ENCODE measurements at places on chromosomes 11 and 22.

GRCh38 chr22:30253205-30253852, 6.8 kb upstream of the LIF start:
- no peak for DNase-seq

DNA sequence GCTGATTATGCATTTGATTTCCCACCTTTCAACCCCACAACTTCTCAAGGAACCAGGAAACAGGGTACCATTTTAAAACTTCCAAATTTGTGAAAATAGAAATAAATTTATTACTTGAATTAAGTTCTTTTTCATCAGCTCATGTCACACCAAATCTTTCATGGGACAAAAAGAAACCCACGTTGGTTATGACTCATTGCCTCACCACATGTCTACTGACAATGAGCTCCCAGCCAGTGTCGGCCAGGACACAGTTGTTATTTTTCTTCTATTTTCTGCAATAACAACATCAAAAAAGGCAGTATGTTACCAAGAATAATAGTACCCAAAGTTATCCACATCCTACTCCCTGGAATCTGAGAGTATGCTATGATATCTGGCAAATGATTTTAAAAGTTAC, 17.3 kb downstream of the MS4A6A start:
- DNase-seq = no peak

DNA sequence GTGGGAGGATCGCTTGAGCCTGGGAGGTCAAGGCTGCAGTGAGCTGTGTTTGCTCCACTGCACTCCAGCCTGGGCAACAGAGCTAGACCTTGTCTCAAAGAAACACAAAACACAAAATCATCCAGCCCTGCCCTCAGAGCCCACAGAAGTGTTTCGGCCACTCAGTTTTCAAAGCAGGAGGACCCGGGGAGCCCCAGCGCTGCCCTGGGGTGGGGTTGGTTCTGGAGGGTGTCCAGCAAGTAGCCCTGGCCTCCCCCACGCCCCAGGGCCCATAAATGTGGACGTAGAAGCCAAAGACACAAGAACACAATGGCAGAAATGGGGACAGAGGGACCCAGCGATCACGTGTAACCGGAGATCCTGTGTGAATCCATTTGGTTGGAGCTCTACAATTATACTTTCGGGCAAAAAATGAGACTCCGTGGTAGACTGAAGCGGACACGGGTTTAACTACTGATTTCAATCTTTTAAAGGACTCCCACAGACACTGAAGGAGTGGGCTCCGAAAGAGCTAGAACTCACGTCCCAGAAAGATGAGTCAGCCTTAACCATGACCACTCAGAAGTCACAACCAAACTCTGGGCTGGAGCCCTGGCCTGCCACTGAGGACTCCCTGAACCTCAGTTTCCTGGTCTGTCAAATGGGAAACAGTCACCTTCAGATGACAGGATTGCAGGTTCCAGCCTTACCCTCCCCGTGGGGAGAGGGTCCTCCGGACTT, 9.0 kb upstream of the CYTH4 start:
- no peak for DNase-seq

GRCh38 chr11:128830290-128831173, 36.6 kb downstream of the KCNJ1 start:
- no peak for DNase-seq

DNA sequence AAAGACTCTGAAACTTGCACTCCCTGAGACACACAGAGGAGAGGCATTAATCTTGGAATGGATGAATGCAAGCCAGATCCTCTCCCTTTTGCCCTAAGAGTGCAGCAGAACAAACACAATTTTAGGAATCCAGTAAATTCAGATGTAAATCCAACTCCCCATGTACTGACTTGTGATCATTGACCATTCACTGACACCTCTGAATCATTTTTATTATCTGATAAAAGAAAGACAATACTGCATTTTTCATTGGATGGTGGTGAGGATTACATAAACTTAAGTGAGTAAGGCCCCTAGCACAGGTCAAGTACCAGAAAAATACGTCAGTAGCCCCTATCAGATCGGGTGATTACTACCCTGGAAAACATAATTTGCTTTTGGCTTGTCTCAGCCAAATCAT, 782.9 kb upstream of the API5 start:
- no peak for DNase-seq

- no peak for DNase-seq
Measured at GRCh38 chr11:62353841-62354240, 16.6 kb downstream of the ASRGL1 start.

DNA sequence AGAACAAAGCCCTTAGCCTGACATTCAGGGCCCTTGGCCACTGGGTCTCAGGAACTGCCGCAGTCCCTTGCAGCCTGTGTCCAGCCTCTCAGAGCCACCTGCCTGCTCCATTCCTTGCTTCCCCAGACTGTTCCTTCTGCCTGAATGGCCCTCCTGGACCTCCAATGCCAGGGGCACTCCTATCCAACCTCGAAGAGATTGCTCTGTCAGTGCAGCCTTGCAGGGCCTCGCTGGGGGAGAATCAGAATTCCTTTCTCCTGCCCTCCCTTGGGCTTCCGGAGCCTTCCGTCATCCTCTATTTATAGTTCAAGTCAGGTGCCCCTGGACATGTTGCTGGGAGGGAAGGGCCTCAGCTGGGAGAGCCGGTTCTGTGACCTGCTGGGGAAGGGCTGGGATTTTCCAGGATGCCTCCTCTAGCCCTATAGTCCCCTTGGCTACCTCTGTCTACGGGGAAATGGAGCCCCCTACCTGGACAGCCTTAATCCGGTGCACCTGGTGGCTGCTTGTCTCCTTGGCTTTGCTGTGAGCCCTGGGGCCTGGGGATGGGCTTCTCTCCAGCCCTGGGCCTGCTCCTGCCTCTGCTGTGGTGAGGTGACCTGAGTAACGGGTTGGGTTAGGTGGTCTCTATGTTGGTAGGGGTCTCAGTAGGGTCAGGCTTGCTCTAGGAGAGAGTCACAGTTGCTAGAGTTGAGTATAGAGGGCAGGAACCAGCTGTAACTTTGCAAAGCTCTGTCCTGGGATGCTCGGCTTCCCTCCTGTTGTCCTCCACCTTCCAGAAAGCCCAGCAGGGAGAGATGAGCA, 45.9 kb upstream of the SYT7 start:
- no peak for DNase-seq

DNA sequence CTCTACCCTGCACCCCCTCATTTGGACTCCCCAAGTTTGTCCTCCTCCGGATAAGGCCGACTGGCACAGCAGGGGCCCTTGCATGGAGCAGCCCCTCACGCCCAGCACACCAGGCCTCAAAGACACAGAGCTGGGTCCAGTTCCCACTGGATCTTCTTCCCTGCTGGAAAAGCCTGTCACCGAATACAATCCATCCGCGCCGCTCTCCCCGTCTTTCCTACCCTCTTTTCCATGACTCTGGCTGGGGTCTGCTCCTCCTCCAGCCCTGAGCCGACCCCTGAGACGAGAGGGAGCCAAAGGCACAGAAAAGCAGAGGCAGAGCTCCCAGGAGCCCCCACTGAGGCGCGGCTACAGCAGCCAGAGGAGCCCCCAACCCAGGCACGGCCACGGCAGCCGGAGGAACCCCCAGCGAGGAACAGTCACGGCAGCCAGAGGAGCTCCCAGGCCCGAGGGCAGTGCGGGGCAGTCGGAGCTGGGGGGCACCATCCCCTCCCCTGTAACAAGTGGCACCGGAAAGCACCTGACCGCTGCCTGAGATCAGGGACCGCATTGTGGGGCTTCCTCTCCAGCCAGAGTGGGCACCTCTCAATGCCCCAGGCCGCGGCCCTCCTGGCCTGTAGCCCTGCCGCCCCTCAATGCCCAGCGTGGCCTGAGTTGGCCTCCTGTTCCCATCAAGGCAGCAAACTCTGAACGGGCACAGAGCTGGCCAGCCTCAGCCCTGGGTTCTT, 12.0 kb downstream of the ALG12 start:
- no peak for DNase-seq

GRCh38 chr11:82790723-82791484, 57.2 kb upstream of the FAM181B start:
- DNase-seq = no peak

DNA sequence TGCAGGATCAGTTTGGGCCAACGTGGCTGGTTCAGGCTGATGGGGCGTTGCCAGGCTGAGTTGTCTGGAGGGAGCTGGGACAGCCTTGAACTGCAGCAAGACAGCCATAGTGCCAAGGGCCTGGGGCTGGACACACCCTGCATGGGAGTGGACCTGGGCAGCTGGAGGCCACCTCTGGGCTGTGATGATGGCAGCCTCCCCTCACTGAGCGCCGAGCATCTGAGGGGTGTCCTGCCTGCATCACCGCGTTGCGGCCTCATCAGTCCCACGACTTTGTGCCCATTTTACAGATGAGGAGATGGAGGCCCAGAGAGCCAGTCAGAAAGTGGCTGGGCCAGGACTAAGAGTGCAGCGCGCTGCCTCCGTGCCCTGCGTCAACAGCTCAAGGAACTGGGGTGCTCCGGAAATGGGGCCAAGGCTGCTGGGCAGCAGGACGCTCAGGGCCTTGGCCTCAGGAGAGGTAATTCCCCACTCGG, 590 bp upstream of the TSPO start:
- no peak for DNase-seq

GRCh38 chr22:45636683-45637082, 35.0 kb upstream of the ATXN10 start:
- no peak for DNase-seq

DNA sequence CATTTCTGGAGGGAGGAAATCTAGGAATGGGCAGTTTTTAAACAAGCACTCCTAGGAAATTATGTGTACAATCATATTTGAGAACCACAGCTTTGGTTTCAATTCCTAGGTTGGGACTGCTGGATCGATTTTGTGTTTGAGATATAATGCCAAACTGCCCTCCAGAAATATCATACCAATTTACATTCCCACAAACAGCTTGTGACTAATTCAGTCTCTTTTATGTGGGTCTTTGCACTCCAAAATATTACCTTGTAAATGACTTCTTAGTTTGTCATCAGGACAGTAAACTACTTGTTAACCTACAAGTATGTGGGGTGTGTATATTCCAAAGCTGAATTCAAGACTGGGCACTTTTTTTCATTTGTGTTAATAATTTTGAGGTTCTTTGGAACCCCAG, 9.8 kb upstream of the BARX2 start:
- no peak for DNase-seq

DNA sequence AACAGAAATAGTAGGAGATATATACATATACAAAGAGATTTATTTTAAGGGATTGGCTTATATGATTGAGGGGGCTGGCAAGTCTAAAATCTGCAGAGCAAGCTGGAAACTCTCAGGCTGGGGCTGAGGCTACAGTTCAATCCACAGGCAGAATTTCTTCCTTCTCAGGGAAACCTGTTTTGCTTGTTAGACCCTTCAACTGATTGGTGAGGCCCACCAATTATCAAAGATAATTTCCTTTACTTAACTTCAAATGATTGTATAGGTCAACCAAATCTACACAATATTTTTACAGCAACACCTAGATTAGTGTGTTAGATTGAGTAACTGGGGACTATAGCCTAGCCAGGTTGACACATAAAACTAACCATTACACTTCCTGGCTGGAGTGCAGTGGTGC, 4.7 kb upstream of the PLEKHB1 start:
- DNase-seq = no peak

GRCh38 chr11:30914143-30914762, 328.1 kb upstream of the MPPED2 start:
- peak; percentile 55 for DNase-seq

- no peak for DNase-seq
Measured at GRCh38 chr11:36436064-36436463, 74.0 kb downstream of the TRAF6 start.

DNA sequence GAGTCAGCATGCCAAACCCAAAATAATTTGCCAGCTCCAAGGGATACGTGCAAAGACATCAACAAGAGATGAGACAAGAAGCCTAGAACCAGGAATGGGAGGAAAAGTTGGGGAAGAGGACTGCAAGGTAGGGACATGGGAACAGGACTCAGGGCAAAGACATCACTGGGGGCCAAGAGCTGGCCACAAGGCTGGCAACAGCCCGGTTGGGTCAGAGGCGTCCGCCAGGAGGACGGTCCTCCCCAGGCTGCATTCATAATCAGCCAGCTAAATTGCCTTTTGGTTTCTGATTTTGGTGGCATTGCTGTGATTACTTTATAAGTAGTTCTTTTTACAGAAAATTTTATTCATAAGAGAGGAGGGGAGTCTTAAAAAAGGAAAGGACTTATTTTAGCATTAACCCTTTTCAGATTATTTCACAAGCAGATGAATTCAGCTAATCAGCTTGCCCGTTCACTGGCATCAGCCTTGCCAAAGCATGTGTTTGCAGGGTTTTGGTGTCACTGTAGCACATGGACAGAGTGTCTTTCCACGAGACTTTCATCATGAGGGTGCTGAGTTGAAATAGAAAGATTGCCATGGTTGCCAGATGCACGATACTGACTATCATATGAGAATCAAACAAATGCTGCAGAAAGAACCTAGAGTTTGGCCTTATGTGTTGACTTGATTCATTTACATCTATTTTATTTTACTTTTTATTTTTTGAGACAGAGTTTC, 23.2 kb upstream of the NAV2 start:
- DNase-seq = no peak

- DNase-seq = peak; percentile 90
Measured at GRCh38 chr11:126416542-126417090, 61.1 kb downstream of the ST3GAL4 start.

DNA sequence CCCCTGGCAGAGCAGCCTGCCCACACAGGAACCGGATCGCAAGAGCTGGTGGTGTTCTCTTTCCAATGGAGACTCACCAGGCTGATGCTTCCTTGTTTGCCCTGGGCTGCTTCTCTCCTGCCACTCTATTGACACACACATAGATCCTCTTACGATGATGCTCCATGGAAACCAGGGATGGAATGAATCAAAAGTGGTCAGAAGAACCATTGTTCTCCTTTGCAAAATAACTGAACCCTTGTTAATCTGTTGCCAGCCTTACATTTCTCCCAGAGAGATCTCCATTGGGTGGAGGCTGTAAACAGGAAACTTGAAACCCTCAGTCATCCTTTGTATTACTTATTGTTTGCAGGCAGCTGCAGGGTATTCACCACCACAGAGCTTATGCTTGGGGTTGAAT, 24.6 kb upstream of the LDLRAD3 start:
- DNase-seq = no peak

GRCh38 chr11:47213950-47214565, 716 bp upstream of the DDB2 start:
- DNase-seq = peak; percentile 89

Measured in activated CD8-positive, alpha-beta memory T cell treated with anti-CD3 and anti-CD28 coated beads for 24 hours (primary cell).